NCI-H1092 (cell line): ENCODE measurements at places on chromosomes 7 and 10.
A peak's percentile ranks its signal among the peaks of the same experiment; 100 is the strongest.

- no peak for DNase-seq
These were observed 302.7 kb upstream of the MEOX2 start for GRCh38 chr7:15989194-15989593.

DNA sequence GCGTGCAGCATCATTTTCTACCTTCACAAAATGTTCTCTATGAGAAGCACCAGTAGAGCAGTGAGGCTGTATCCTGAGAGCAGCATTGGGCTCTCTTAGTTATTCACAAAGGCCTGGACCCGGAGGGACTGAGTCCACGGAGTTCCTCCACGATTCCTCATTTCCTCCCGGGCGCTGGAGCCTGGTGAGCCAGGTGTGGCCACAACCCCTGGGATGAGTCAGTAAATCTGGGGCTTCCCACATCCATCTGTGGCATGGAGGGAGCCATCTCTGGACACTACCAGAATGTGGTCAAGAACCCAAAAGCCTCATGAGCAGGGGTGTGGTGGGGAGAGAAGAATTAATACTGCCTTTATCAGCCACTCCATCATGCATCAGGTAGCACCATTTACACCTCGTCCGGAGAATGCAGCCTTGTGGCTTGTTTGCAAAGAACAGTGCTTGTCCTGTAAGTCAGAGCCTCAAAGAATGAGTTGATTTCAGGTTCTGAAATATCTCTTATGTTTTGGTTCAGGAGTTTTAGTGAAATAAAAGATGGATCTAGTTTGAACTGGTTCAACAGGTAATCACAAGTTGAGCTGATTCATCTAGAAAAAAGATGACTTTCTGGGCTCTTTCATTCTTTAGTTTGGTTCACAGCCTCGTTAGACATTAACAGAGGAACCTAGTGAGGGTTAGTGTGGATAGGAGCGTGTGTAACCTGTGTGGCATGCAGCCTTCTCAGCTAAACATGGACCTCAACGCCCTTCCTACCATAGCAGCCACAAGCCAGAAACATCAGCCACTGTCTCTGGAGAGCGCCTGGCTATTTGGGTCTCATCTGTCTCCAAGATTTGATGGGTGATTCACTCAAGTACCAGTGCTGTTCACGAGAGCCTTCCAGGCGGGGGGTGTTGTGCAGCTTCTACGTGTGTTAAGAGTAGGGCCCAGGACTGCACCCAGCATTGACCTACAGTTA, 95.2 kb downstream of the WDR37 start:
- DNase-seq, result no peak

DNA sequence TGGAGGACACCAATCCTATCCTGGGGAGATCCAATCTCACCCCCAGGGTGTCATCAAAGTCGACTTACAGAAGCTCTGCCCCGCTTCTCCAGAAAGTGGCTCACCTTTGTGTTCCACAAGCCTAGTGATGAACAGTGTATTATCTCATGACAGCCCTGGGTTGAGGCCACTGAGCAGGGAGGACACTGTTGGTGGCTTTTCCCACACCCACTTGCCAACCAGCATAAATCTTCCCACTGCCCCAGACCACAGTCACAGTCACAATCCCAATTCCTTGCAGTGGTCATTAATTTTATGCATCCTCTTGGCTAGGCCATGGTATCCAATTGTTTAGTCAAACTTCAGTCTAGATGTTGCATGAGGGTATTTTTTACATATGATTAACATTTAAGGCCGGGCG, 18.4 kb downstream of the TNS3 start:
- no peak for DNase-seq

- DNase-seq, result peak; percentile 23
These were observed 23.8 kb upstream of the ZNF735 start for GRCh38 chr7:64183126-64183742.

GRCh38 chr10:77027576-77027975, 610.0 kb downstream of the KCNMA1 start:
- no peak for DNase-seq

DNA sequence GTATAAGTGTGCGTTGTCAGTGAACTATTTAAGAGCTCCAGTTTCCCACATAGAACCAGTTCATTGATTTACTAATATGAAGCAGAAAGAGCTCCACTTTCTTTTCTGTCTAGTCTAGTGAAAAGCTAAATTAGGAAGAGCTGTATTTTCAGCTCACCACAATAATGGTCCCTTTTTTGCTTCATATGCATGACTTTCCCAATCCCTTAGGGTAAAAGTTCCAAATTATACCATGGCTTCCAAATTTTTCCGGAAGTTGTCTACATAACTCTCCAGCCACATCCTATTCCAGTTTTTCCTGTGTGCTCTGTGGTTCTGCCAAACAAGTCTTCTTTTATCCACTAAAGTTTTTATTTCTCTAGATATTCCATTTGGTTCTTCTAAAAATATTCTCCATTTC, 685.2 kb downstream of the REEP3 start:
- no peak for DNase-seq

GRCh38 chr10:110684800-110685446, 40.8 kb downstream of the RBM20 start:
- DNase-seq, result no peak

- no peak for DNase-seq
These were observed 204.4 kb downstream of the DIP2C start for GRCh38 chr10:484925-485661.

- DNase-seq, result no peak
These were observed 44.8 kb downstream of the TMEM209 start for GRCh38 chr7:130160455-130160854.

GRCh38 chr10:28681291-28681763, 4.0 kb downstream of the BAMBI start:
- no peak for DNase-seq

- DNase-seq, result no peak
These were observed 270.4 kb downstream of the ZMYND11 start for GRCh38 chr10:405648-406047.

- no peak for DNase-seq
These were observed 73.7 kb downstream of the PLPP4 start for GRCh38 chr10:120530699-120531098.

GRCh38 chr7:47937065-47937687, 11.1 kb downstream of the PKD1L1 start:
- no peak for DNase-seq

DNA sequence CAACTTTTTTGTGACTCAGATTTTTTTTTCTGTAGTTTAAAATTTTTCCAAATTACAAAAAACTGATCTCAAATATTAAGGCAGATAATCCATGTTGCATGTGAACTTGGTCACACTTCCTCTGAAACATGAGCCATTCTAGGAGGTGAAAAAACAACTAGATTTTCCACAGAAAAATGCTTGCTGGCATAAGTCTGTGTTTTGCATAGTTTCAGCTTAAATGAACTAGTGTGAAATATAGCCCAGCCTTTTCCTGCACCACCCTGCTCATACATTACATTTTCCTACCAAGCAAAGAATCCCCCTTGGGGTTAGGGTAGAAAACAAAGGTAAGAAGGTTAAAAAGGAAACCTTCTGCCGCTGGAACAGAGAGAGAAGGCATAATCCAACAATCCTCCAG, 48.2 kb downstream of the SLC25A13 start:
- no peak for DNase-seq

DNA sequence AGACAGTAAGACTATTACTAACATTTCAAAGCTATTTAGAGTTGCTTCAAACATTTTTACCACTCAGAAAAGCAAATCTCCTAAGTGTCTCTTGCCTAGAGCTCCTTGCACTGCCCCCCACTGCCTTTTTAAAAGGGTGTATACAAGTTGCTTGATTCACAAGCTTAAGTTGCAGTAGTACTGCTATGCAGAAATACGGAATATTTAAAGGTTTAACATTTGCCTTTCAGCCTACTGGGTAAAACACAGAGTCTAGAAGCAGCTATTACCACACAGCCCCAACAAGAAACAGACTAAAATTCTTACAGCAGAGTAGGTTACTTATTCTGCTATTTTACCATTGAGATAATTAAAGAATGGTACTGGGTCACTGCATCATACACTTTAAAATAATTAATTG, 128.5 kb downstream of the CNOT4 start:
- DNase-seq, result no peak

DNA sequence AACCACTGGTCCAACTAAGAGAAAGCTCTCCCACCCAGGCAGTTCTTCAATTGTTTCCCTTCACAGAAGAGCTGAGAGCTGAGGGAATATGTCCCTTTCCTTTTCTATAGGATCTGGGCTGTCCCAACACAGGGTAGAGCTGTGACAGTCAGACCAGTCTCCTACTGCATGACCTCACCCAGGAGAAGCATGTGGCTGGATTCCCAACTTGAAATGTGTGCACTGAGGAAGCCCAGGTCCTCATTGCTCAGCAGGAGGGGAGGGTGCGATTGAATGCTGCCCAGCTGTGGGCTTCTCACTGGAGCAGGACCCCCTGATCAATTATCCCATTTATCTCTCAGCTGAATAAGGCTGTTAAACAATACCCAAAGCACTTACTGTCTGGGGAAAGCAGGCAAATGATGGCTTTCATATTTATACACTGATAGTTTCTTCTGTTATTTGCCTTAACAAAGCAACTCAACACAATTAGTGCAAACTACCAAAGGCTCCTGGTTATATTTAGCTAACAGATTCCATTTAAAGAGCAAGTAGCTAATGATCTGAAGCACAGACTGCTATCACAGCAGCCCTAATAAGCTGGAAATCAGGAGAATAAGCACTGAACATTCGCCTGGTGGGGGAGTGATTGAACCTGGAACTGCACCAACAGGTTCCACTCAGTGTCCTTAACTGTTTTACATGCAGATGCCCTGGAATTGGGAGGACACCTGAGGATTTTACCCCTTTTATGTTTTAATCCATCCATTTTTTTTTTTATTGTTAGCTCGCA, 508.8 kb downstream of the CCSER2 start:
- DNase-seq, result peak; percentile 33

- DNase-seq, result no peak
These were observed 31.6 kb downstream of the IKZF1 start for GRCh38 chr7:50335795-50336754.

- no peak for DNase-seq
These were observed 507 bp downstream of the SAR1A start for GRCh38 chr10:70169649-70170364.

DNA sequence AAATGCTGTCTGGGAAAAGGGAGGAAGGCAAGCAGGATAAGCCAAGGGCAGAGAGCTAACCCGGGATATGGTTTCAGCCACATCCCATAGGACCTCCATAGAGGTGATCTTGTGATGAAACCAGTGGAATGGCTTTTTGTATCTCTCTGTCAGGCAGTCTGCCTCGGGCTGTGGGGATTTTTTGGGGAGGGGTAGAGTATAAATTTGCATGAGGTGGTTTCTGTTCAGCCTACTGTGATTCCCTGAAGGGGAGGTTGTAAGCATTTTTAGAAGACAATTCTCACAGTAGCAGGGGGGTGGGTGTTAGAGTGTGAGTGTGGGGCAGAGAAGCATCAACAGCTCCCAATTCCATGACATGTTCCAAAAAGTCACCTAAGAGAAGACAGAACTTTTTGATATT, 11.8 kb downstream of the OR9A2 start:
- DNase-seq, result no peak

DNA sequence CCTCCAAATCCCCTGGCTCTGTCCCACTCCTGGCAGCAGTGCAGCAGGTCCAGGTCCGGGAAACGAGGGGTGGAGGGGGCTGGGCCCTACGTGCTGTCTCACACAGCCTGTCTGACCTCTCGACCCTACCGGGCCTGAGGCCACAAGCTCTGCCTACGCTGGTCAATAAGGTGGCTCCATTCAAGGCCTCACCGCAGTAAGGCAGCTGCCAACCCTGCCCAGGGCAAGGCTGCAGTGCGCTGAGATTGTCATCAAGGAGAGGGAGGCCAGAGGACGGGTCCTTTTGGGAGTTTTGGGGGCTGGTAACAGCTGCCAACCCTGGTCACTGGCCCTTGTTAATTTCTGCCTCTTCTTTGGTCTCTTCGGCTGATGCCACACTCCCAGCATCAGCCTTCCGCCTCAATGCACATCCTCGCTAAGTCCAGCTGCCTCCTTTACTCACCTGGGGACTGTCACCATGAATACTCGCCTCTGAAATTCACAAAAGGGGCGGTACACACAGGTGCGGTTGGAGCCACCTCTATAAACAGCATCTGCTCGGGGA, 3.5 kb downstream of the EPO start:
- DNase-seq, result no peak

GRCh38 chr7:45461026-45461425, 113.1 kb upstream of the ADCY1 start:
- DNase-seq, result no peak

- no peak for DNase-seq
These were observed 33.7 kb downstream of the CTTNBP2 start for GRCh38 chr7:117839507-117839906.

- DNase-seq, result peak; percentile 38
These were observed 8.0 kb downstream of the COA1 start for GRCh38 chr7:43721193-43721806.

DNA sequence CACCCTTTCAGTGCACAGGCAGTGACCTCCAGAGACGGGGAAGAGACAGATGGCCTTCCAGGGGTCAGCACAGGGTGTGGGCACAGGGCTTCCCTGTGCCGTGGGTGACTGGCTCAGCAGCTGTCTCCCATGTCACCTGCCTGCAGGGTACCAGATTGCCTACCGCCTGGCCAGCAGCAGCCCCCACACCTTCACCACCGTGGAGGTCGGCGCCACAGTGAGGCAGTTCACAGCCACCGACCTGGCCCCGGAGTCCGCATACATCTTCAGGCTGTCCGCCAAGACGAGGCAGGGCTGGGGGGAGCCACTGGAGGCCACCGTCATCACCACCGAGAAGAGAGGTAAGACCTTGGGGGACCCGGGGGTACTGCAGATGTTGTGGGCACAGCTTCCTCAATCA, 536.5 kb upstream of the FOXK1 start:
- DNase-seq, result no peak

DNA sequence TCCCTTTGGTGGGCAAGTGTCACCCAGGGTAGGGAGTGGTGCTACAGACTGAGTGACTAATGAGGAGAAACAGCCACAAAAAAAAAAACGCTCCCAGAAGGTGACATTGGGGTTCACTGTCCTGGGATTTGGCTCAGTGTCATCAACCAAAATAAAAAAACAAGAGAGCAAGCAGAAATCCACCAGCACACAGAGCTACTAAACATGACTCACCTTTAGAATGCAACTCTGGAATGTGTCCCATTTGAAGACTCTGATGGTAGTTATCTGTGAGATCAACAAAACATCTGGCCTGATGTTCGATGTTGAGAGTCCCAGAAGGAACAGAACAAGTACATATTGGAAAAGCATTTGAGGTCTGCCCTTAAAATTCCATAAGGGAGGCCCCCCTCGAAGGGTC, 200.3 kb upstream of the LYZL2 start:
- no peak for DNase-seq

GRCh38 chr10:69338133-69338456, 59.8 kb downstream of the HK1 start:
- no peak for DNase-seq

- DNase-seq, result no peak
These were observed 604.5 kb upstream of the STEAP1 start for GRCh38 chr7:89549768-89550167.

GRCh38 chr7:106545275-106545674, 115.7 kb downstream of the CCDC71L start:
- DNase-seq, result no peak

GRCh38 chr7:116762971-116763370, 91.0 kb downstream of the MET start:
- DNase-seq, result no peak

- DNase-seq, result no peak
These were observed 38.4 kb downstream of the NPSR1 start for GRCh38 chr7:34696415-34696814.

GRCh38 chr10:36499693-36500092, 625.7 kb upstream of the ANKRD30A start:
- no peak for DNase-seq

- DNase-seq, result no peak
These were observed 443.8 kb downstream of the MAGI2 start for GRCh38 chr7:79009647-79010046.
